Head of caudate nucleus (tissue), 42 donors: ENCODE measurements at places on chromosomes 1 and 21.

GRCh38 chr1:215911406-215911968 is 344.4 kb downstream of the KCTD3 start:
- DNase-seq: no peak

GRCh38 chr1:59664166-59664565 is 150.6 kb upstream of the HOOK1 start:
- DNase-seq: no peak

GRCh38 chr1:119908661-119909060 is 12.3 kb upstream of the ADAM30 start:
- no peak for DNase-seq

GRCh38 chr1:160400223-160400645 is at the start of gene VANGL2:
VANGL2 (plus strand) TSS chr1:160400564; CDS start chr1:160415838, 15,274 bp downstream.
- DNase-seq: peak; percentile 73

GRCh38 chr1:34166191-34166624 is 1.2 kb upstream of the CSMD2 start:
- DNase-seq: peak; percentile 5

- DNase-seq: no peak
Measured at GRCh38 chr1:218946147-218946546, 227.5 kb upstream of the LYPLAL1 start.

DNA sequence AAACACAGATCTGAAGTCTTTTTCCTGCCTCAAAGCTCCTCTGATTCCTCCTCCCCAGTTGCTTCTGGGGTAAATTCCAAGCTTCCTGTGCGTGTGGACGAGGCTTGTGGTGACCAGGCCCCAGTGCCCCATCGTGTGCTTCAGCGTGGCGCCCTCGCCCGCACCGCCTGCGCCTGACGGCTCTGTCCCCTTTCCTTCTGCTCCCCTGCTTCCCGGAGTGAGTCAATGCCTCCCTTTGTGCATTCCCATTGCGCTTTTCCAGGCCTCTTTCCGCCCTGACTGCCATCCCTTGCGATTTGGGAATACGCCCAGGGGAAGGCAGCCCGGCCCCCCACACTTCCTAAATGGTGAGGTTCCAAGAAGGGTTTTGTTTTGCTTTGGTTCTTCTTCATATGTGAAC is 36.3 kb downstream of the FAAP20 start:
- peak; percentile 35 for DNase-seq

GRCh38 chr21:38833117-38833516 is 27.4 kb downstream of the ETS2 start:
- DNase-seq: no peak

- DNase-seq: no peak
Measured at GRCh38 chr21:22356663-22357062, 1358.5 kb downstream of the NCAM2 start.

DNA sequence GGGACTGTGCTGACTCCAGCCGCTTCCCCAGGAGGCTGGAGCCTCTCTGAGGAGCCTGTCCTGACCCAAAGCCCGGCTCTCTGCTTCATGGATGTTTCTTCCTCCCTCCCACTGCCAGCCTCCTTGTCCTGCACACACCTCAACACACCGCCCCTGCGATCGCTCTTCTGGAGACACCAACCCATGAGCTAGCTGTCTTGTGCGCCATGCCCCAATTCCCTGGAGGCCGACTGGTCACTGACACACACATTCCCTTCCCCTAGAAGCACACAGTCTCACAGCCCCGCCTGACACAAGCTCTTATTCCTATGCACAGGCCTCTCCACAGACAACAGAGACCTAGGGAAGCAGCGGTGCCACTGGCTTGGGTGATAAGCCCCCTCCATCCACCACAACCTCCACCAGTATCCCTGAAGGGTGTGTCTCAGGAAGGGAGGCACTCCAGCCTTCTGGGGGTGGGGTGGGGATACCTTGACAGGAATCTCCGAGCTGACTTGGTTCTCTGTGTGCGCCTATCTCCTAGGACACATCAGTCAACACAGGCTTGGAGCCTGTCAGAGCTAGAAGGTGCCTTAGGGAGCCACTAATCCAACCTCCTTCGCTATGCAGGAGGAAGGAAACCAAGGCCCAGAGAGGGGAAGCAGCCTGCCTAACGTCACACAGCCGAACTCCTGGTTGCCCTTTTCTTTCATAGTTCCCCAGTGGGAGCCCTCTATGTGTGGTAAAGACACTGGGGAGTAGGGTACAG is 31.1 kb downstream of the AHDC1 start:
- DNase-seq: no peak

- no peak for DNase-seq
Measured at GRCh38 chr1:31570906-31571305, 5.4 kb upstream of the TINAGL1 start.

GRCh38 chr1:9352377-9353134 is 59.9 kb downstream of the SPSB1 start:
- peak; percentile 33 for DNase-seq

DNA sequence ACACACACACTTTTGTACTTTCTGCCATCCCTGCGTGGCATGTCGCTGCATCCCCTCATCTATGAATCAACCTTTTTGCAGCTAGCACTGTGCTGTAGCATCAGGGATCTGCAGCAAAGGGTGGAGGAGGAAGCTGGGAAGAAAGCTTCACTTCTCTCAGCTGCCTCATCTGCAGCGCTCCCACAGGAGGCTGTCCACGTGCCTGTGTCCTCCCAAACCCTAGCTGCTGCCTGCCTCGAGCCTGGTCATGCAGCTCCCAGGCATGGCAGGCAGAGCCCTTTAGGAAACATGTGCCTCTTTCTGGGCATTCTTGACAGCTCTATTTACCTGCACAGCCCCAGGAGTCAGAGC is 262.1 kb upstream of the SGIP1 start:
- DNase-seq: peak; percentile 55

- DNase-seq: no peak
Measured at GRCh38 chr21:45931397-45931969, 50.1 kb upstream of the COL6A1 start.

DNA sequence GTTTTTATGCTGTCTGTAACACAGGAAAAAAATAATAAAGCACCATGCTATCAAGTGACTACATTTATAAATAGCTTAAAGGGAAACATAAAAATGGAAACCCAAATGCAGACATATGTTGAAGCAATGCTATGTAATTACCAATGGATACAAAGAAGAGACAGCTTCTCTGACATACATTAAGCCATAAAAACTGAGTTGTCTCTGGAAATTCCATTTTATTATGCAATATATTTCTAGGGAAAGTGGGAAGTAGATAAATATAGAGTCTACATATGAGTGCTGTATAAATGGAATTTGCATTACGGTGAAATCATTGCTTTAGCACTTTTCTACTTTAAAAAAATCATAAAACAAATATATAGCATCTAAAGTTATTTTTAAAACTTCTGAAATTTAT is 135.2 kb upstream of the COL11A1 start:
- DNase-seq: no peak

DNA sequence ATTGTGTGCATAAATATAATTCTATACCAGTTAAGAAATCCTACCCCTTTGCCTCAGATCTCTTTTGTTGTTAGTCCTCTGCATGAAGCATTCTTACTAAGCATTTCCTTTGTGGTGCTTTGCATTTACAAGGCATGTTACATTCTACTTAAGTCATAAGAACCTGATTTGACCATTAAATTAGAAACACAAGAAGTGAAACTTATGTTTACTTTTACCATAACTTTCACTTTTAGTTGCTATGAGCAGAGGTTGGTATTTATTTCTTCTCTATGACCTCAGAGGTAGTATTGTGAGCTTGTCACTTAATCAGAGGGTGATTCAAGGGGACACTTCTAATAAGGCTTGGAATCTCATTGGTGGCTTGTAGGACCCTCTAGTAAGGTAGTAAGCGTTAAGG is 9.0 kb downstream of the FAM20B start:
- DNase-seq: no peak

GRCh38 chr1:114032271-114033215 is 53.3 kb downstream of the OLFML3 start:
- DNase-seq: no peak

DNA sequence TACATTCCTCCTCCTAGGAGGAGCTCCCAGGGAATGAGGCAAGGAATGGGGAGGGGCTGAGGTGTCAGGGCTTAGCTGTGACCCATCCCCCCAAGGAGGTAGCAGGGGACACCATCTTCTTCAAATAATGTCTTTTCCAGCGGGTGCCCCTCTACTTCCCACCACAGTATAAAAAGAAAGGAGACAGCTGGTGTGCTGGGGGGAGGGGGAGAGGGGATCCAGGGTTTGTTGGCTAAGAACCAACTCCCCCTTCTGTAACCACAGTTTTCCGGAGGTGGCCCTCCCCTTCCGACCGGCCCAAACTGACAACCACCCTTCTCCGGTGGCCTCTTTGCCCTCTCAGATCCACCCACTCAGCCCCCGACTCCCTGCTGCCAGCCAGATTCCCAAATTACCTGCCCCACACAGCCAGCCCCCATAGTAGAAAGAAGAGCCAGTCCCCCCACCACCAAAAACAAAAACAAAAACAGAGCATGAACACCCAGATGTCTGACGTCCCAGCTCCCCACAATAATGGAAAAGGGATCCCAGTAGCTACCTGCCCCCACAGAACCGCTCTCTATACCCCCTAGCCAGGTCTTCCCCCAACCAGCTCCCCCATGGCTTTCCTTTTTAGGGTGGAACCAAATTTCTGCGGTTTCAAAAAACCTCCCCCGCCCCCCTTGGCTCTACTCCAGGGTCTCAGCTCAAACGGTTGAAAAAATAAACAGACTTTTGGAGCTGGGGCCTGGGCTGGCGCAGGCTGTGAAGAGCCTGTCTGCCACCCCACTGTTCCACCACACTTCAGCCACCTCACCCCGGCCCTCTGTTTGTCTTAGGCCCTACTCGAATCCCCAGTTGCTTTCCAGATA is 2.1 kb downstream of the ARHGEF2 start:
- DNase-seq: no peak

- no peak for DNase-seq
Measured at GRCh38 chr1:89087241-89087640, 22.2 kb upstream of the GBP1 start.

- no peak for DNase-seq
Measured at GRCh38 chr1:161225178-161225533, 704 bp upstream of the TOMM40L start.

DNA sequence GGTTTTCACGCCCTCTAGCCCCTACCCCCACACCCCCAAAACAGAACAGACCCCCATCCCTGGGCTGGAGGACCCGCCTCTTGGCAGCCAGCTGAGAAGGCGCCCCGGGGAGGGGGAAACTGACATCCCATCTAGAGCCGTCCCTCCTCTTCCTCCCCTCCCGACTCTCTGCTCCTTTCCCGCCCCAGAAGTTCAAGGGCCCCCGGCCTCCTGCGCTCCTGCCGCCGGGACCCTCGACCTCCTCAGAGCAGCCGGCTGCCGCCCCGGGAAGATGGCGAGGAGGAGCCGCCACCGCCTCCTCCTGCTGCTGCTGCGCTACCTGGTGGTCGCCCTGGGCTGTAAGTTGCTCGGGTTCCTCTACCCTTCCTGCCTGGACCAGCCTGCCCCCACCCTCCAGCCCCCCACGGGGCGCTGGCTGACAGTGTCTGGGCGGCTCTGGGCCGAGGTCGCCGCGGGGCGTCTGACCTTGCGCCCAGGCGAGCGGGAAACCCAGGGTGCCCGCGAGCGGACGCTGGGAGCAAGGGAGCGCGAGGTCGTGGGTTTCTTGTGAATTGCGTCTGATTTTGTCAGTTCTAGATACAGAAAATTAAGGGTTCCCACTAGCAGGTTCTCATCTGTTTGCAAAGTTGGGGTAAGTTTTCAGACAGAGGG is 618 bp downstream of the JAM2 start:
- DNase-seq: peak; percentile 44

DNA sequence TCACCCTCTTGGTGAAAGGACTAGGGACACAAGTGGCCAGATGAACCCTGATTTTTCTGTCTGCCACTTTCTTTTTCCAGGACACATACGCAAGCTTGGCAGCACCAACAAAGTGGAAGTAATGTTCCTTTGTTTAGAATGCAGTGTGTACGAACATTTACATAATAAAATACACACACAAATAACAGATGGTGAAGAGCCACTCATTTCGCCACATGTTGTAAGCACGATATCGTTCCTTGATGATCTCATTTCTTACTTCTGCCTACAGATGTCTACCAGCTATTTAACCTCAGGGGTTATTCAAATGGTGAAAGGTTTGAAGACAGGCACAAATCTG is 670.2 kb upstream of the CXADR start:
- no peak for DNase-seq

DNA sequence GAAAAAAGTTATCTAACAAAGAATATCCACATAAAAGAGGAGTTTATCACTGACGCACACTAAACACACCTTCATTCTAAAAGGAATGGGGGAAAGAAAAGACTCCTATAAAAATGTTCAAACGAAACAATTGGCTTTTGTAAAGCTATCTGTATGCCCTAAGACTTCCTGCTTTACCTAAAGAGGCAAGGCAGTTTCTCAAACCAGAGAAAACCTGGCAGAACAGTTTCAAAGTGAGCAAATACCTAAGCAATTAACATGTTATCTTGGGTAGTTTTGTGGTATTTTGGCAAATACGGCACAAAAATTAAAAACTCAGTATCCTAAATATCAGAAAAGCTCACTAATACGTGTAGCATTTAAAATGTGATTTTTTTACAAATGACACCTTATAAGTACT is 1.9 kb downstream of the PUM1 start:
- no peak for DNase-seq

DNA sequence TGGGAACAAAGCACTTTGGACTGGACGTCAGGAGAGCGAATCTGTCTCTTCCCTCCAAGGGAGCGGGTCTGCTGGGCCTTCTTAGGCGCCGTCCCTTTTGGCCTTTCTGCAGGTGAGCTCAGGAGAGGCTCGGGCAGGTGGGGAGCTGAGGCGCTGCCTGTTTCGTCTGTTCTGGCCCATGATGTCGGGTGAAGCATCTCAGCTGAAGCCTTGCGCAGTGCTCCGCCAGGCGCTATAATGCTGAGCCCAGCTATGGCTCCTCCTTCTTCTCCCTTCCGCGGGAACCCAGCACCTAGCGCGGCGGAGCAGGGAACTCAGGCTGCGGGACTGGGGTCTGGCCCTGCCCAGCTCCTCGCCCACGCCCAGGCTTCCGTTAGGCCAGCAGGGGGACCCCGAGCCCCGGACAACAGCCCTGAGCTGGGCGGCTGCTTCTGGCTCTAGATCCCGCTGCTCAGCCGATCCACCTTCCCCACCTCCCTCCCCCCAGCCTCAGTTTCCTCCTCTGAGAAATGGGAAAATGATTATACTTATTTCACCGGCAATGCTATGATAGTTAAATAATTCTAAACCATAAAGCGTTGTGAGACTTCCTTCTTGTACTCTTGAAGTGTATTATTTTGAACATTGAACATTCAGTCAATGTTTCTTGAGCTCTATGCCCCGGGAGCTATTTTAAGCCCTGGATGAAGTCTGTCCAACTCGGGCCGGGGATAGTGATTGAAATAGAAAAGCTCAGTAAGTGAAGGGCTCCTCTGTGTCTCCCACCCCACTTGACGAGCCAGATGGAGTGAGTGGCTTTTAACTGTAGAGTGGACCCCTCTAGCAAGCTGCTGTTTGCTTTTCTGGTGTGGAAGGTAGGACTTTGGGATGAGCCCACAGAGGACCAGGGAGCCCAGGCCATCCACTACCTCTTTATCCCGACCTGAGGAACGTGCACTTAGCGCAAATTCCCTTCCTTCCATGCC is 9.6 kb upstream of the ADORA1 start:
- DNase-seq: peak; percentile 88

GRCh38 chr1:193574913-193575312 is 388.5 kb upstream of the B3GALT2 start:
- DNase-seq: no peak
